ENCODE measurements at places on chromosomes 3 and 15. TPM values are rescaled to one million over a fixed set of nuclear protein-coding genes. Genes with fewer than 3 reads are reported as not detected.
A peak's percentile ranks its signal among the peaks of the same experiment; 100 is the strongest.

GRCh38 chr15:94246016-94246415 lies 14.7 kb downstream of the MCTP2 start:
- DNase-seq = no peak

DNA sequence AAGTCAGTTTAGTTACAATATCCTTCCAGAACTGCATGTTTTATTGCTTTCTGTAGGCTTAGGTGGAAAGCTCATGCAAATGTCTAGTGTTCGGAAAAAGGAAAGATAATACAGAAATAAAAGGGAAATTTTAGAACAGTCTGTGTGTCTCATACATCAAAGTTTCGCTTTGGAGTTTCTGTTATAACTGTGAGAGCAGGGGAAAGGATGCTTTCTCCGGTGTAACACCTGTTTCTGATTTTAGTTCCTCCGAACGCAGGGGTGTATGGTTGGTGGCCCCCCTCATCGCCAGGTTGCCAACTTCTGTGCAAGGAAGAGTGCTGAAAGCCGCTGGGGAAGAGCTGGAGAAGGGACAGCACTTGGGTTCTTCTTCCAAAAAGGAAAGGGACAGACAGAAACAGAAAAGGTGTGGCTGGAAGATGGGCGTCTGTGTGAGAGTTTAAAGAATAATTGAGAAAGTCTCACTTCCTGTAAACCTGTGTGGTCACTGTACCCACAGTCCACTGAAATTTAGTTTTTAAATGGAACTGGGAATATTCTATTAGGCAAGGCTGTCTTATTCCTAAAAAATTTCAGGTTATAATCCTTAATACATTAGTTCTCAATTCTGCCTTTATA lies 6.7 kb downstream of the P2RY12 start:
- DNase-seq = no peak

DNA sequence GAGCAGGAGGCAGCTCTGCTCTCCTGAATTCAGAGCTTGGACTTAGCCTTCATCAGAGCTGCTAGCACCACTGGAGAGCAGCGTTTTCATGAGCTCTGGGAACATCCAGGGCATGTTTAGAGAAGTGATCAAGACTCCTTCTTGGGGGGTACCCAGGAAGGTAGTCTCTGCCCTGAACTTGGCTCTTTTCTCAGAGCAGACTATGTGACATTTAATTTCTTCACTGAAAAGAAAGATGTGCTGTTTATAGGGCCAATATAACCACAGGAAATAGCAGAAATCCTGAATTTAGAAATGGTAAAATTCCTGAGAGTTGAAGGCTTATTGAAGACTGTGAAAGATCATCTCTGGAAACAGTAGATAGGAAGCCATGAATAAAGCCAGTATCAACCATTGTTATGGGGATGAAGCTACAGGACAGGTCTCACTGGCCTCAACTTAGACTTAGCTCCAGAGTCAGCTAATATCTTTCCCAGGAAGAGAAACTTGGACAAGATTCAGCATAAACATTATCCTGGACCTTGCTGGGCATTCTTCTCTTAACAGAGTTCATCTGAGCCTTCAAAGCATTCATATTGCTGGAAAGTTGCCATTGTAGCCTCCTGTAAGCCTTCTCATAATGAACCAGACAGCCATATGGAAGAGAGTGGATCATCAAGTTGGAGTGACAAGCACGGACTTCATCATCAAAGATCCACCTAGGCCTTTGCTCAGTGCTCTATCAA lies 386.6 kb upstream of the THBS1 start:
- DNase-seq = no peak

- no peak for DNase-seq
Measured at GRCh38 chr3:65356331-65357248, 668.8 kb upstream of the ADAMTS9 start.

- no peak for DNase-seq
Measured at GRCh38 chr3:147653367-147653923, 244.3 kb downstream of the ZIC1 start.

GRCh38 chr3:16503191-16503776 lies 10.2 kb downstream of the RFTN1 start:
- no peak for DNase-seq

- no peak for DNase-seq
Measured at GRCh38 chr15:44713006-44713966, 2.0 kb downstream of the B2M start.

DNA sequence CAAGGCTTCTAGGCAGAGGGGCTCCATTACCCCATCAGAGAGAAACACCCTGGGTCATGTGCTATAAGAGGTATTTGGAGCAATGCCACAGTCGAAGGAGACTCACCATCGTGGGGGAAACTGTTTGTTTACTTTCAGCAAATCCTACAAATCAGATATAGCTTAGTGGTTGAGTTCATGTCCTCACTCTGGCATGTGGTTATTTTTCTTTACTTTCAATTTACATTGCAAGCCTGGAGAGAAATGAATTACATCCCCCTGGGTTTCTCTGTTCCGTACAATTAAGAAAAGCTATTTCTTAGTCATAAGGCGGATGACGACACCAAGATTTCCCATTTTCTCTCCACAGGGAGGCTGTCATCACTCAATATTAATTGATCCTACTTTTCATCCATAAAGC lies 36.9 kb downstream of the RFTN1 start:
- no peak for DNase-seq

GRCh38 chr3:89867286-89867685 lies 759.9 kb downstream of the EPHA3 start:
- DNase-seq = no peak

DNA sequence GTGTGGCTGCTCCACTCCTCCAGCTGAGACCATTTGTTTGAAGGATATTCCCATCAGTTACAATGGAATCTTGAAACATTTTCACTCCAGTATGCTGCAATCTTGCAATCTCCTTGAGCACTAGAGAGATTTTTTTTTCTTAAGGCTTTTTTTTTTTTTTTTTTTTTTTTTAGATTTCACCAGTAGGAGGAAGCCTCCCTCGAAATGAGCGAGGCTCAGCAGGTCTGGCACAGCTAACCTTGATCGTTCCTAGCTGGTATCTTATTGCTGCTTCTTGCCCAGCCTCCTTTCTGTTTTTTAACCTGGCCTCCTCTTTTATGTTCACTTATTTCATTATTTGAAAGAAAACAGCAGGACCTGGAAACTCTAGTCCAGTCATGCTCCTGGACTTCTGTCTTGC lies 48.1 kb downstream of the RAP2B start:
- DNase-seq = no peak

DNA sequence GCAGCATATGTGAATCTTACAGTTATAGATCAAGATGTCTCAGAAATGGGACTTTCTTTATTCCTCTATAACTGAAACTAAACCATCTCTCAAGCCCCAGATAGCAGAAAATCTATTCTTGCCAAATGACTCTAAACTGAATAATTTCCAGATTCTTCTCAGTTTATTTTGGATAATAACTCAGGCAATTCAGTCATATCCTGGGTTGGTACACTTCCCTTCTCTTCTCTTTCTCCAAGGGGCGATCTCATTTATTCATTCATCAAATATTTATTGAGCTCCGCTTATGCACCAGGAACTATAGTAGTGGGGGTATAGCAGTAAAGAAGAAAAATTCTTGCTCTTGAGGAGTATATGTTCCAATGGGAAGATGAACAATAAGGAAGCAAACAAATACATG lies 13.5 kb upstream of the PCOLCE2 start:
- no peak for DNase-seq

DNA sequence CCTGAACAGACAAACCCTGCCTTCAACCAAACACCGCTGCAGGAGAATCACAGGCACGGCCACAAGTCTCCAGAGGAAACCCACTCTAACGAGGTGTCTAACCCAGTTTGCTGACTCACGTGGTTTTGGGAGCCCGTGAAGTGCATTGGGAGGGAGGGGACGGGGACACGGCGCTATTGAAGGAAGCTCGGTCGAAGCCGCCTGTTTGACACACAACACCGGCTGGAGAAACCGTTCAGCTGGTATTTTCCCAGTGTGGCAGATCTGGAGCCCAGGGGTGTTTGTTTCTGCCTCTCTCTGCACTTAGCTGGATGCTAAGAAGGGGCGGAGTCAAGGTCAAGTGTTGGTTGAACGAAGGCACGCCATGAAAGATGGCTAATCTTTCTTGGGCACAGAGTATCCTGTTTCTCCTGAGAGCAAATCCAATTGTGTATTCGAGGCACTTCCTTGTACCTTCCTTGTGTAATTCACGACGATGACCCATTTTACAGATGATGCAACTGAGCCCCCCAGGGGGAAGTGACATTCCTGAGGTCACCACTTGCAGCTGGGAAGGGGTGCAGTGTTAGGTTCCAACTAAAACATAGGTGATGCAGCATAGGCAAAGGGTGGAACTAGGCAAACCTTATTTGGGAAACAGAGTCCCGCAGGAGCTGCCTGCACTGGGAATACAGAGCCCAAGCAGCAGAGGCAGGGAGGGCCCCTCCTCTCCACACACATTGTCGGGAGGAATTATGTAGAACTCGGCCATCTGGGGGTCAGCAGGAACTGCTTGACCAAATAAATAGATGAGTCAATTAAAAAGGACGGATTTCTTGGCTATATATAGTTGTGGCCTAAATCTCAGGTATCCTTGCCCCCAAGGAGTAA lies 22.5 kb downstream of the SLC6A6 start:
- no peak for DNase-seq

- DNase-seq = no peak
Measured at GRCh38 chr15:58513008-58513407, 81.2 kb downstream of the LIPC start.

DNA sequence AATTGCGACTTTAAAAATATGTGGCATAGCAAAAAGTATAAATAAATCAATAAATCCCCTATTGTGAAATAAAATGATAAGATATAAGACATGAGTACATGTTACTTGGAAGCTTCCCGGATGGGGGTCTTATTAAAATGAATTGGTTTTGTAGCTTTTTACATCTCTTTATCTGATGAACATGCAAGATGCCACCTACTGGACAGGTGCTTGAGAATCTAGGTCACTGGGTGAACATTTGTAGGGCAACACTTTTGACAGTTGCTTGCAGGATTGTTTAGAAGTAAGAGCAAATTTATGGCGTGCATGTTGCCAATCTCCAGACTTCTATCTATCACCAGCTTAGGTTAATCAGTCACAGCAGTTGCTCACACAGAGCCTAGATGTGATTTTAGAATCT lies 362.7 kb upstream of the SUCLG2 start:
- no peak for DNase-seq

DNA sequence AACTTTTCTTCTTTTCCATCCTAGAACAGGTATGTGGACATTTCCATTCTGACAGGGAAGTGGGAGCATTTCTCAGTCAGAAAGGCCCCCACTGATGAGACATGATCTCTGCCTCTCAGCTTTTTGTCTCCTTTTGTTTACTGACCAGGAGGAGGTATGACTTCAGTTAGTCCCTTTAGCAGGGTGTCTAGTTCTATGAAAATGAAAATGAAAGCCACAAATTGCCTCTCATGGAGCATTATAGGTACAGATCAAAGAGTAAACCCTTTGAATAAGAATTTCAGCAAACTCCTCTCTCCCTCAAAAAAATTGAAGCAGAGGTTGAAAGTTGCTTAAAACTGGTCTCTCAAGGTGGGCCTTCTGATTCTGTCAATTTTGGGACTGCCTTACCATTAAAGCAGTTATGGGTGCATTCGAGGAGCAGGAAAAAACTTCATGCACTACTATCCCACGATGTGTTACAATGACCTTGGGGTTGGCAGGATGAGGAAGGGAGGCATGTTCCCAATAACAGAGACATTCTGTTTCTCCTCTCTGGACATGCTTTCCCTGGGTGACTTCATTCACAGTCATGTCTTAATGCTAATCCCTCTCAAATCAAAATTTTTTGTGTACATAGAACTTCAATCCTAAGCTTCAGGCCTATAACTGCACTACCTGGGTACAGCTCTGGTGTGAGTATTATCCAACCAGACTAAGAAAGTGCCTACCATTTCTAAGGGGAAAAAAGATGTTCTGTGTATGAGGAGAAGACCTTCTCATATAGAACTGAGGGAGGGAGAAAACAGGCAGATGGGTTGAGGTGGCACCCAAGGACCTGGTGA lies 50.6 kb upstream of the TBC1D23 start:
- DNase-seq = no peak

- DNase-seq = no peak
Measured at GRCh38 chr3:47847260-47847659, 44.3 kb downstream of the DHX30 start.

GRCh38 chr15:68636256-68636655 lies 57.5 kb downstream of the CORO2B start:
- no peak for DNase-seq

DNA sequence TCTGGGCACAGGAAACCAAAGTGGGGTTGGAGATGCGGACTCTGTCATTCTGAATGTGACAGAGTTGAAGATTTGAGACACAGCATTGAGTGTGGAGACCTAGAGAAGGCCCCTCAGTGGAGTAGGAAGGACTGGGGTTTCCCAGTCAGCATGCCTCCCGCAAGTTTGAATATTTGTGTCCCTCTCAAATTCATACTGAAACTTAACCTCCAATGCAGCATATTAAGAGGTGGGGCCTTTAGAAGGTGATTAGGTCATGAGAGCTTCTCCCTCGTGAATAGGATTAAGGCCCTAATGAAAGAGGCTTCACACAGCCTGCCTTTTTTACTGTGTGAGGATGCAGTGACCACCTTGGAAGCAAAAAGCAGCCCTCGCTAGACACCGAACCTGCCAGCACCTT lies 8.0 kb downstream of the HDDC3 start:
- DNase-seq = no peak

DNA sequence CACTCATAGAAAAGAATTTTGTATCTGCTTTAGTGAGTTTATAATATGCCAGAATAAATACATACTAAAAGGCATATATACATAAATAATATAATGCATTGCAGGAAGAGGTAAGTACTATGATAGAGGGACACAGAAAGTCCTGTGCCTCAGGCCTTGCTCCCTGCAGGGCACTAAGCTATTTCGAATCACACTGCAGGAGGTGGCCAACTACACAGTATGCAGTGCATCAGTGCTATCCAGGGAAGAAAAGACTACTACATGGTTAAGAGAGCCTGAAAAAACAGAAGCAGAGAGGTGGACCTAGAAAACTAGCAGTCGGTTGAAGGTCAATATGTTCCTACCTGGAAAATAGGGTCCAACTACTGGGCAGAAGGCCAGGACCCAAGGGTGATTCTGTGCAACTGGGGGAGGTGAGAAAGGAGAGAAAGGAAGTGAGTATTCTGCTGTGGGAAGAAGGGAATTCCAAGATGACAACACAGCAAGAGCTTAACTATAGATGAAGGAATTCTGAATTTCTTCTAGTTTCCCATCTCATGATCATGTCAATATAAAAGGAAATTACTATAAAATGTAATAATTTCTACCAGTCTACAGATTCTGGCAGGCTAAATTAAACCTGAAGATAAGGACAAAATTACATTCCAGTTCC lies 218.0 kb downstream of the ZBTB20 start:
- DNase-seq = peak; percentile 23

Gene ANKRD34C
- not detected for total RNA-seq

Gene CCDC54
- total RNA-seq = not detected

Gene SEMA3B
- 29.5 TPM for total RNA-seq

Gene KBTBD13
- total RNA-seq = not detected

Gene CIDEC
- total RNA-seq = not detected

Gene ZNF620
- total RNA-seq = 9.0 TPM

Measured in epithelial cell of proximal tubule (primary cell).